T-helper 22 cell (primary cell): ENCODE measurements at places on chromosomes 3 and 15.

DNA sequence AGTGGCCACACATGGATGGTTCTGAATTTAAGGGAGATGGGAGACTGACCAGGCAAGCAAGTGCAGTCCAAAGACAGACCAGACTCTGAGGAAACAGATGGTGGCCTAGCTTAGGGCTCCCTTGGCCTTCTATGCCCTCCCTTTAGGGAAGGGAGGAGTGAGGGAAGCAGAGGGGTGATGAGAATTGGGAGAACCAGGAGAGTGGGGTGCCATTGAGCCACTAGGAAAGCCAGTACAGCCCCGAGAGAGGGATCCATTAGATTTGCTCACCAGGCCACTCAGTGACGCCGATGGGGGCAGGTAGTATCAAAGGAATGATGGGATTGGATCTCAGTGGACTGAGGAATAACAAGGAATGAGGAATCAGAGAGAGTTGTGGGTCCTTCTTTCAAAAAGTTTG lies 30.4 kb upstream of the HERC1 start:
- no peak for DNase-seq

DNA sequence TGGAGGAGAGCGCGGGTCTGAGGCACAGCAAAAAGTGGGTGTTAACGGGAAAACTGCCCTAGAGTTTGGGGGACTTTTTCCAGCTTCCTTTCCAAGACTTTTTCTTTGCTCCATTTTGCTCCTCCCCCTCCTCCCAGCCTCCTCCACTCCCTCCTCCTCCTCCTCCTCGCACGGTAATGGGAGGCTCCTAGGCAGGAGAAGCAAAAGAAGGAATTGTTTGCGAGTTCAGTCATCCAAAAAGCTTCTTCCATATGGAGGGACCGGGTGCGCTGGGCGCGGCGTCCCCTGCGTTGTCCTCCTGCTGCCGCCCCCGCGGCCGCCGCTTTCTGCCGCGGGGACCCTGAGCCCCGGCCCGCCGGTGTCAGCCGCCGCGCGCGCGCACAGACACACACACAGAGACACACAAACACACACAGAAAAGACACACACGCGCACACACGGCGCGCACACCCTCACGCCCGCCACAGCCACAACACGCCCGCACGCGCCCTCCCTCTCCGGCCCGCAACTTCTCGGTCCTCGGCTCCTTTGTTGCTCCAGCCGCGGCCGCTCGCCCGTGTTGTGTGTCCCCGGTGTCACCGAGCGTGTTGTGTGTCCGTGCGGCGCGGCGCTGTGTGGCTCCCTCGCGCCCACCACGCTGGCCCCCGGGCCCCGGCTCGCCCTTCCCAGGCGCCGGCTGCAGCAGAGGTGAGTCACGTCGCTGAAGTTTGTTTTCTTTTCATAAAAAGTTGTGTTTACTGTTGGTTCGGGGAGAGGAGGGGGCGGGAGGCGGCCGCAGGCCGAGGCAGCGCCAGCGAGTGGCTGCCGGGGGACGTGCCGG lies at the start of gene BOC:
BOC (plus strand) TSS at position 228 of the 820 bp plus-strand sequence. CDS start 38,246 bp downstream, outside the sequence.
- DNase-seq = no peak

- DNase-seq = no peak
Measured at GRCh38 chr3:106720510-106720909, 656.7 kb upstream of the CCDC54 start.

- no peak for DNase-seq
Measured at GRCh38 chr3:185654758-185655145, 68.7 kb downstream of the SENP2 start.

- DNase-seq = no peak
Measured at GRCh38 chr15:100140527-100141308, 201.1 kb downstream of the ADAMTS17 start.

DNA sequence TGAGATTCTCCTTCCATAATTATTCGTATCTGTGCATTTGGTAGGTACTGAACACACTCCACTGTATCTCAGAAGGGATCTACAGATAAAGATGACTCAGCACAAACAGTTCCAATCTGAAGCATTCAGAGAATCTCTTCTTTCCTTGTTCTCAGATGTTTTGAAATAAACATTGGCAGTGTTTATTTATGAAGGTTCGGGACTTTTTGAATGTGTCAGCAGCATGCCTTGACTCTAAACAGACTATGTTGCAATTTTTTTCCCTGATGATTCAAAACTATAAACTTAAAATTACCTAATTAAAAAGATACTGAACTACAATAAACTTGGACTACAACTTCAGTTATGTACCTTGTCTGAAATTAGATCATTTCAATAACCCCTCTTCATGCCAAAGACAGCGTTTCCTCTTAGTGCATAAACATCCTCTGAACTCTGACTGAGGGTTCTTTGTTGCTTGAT lies 612.9 kb upstream of the TBL1XR1 start:
- no peak for DNase-seq

DNA sequence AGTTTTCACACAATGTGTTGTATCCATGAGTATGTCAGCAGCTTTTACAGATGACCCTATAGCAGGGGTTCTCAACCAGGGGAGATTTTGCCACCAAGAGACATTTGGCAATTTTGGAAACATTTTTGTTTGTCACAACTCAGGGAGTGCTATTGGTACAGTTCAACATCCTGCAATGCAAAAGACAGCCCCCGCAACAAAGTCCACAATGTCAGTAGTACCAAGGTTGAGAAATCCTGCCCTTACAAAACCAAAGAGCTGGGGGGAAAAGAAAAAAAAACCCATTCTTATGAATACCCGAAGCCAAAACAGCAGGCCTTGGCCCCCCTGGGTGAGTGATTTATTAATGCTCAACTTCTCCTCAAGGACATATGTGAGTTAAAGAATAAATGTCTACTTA lies 99.1 kb downstream of the LARS2 start:
- DNase-seq = no peak

DNA sequence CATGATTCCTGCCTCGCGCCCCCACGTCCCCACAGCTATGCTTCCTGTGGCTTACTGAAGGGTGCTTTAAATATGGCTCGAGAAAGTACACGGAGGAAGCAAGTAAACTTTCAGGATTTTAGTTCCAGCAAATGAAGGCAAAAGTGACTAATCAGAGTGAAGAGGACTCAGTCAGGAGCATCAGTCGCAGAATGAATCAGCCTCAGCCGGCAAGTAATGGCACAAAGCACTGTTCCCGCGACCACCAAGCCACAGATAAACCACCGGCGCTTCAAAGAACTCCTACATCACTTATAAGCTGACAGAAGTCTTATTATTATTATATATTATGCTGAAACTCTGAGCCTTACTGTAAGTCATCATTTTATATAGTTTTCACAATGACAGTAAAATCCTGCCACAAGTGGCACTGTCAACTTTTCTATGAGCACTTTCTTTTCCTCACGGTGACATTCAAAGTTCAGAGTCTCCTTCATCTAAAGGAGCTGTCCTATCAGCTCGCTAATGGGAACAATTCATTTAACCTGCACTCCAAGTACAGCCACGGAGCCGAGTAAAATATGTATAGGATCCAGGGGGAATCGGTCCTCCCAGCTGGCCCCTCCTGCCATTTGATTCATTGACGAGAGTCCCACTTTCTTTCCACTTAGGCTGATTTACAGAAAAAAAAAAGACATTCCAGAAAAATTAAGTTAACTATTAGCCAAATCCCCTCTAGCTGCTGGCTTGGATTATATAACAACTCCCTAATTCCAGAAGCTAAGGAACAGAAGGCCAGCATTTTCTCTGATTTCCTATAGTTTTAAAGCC lies 217.0 kb upstream of the ICE2 start:
- peak; percentile 58 for DNase-seq

DNA sequence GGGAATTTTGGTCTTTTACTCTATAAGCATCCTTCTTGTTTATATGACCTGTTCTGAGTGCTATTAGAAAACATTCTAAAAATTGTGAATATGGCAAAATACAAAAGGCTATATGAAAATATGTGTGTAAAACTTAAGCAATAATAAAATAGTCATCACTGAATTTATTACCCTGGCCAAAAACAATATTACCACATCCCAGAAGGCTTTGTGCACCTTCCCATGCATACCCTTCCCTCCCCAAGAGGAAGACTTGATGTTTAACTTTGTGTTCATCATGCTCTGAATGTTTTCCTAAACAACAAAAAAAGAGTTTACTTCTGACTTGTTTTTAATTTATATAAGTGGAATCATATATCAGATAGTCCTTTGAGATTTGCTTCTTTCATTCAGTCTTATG lies 155.1 kb upstream of the TNIK start:
- no peak for DNase-seq

DNA sequence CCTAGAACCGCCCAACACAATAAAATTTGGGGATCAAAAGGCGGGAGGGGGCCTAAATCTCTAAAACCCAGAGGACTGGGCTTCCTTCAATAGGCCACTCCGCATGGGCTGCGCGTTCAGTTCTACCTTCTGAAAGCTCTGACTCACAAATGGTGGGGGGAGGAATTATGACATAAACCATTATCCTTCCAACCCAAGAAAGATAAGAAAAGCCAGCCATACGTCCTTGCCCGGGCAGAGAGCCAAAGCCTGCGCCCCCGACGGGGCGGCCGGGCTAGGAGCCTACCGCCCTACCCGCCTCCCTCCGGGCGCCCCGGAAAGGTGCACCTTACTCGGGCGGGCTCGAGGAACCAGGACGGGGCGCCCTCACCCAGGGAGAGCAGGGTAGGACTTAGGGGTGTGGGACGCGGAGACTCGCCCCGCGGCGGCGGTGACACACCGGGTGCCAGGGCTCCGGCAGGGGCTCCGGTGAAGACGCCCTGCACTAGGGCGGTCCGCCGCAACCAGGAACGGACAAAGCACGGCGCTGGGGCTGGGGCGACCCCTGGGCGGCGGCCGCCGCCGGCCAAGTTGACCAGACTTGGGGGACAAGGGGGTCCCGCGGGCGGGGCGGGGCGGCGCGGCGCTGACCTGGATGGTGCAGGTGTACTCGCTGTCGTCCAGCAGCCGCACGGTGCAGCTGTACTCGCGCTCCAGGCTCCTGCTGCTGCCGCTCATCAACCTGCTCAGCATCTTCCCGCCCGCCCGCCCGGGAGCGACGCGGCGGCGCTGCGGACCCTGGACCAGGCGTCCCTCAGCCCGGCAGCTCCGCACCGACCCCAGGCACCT lies 534 bp downstream of the FRMD5 start:
- DNase-seq = peak; percentile 12

GRCh38 chr3:143888846-143889245 lies 40.6 kb upstream of the SLC9A9 start:
- no peak for DNase-seq

- no peak for DNase-seq
Measured at GRCh38 chr15:78175330-78175729, 26.2 kb downstream of the IDH3A start.

- no peak for DNase-seq
Measured at GRCh38 chr15:33089878-33090757, 104.4 kb downstream of the FMN1 start.

DNA sequence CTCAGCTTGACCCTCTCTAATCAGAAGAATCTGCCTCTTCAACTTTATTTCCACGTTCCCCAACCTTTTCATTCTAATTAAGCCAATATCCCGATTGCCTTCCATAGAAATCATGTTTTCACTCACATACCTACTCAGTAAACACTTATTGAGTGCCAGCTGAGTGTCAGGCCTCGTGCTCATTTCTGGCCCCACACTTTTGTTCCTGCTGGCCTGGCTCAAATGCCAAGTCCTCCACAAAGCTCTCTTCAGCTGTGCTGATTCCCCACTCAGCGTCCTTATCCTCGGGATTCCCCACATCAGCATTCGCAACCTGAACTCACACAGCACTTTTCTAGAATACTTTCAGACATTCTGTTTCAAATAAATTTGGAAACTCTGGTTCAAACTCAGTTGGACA lies 68.9 kb downstream of the THBS1 start:
- no peak for DNase-seq

- DNase-seq = no peak
Measured at GRCh38 chr3:188949996-188950395, 221.8 kb upstream of the TPRG1 start.

GRCh38 chr15:27884726-27885125 lies 214.4 kb downstream of the OCA2 start:
- no peak for DNase-seq

GRCh38 chr15:45441036-45441435 lies 62.7 kb upstream of the GATM start:
- DNase-seq = no peak

GRCh38 chr3:198080521-198081384 lies 120.7 kb downstream of the LMLN start:
- peak; percentile 30 for DNase-seq

GRCh38 chr3:167913219-167913835 lies 177.8 kb downstream of the SERPINI1 start:
- DNase-seq = no peak

- no peak for DNase-seq
Measured at GRCh38 chr3:54123003-54123775, 837 bp downstream of the CACNA2D3 start.

GRCh38 chr3:146154995-146155394 lies 6.0 kb downstream of the PLOD2 start:
- no peak for DNase-seq

DNA sequence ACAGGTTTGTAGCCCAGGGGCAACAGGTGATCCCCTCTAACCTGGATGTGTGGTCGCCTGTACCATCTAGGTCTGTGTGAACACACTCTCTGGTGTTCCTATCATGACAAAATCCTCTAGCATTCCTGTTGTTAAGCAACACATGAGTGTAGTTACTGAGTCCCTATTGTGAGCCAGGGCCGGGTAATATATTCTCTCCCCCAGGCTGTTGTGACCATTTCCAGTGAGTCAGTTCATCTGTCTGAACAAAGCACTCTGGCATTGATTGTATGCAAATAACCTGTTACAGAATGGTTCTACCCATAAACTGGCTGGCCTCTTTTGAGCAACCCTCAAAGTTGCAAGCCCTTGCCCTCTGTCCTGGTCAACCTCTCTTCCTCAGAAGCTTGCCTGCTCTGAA lies 2.6 kb upstream of the FLNB start:
- no peak for DNase-seq

- no peak for DNase-seq
Measured at GRCh38 chr15:64902863-64903262, 8.8 kb upstream of the ANKDD1A start.

DNA sequence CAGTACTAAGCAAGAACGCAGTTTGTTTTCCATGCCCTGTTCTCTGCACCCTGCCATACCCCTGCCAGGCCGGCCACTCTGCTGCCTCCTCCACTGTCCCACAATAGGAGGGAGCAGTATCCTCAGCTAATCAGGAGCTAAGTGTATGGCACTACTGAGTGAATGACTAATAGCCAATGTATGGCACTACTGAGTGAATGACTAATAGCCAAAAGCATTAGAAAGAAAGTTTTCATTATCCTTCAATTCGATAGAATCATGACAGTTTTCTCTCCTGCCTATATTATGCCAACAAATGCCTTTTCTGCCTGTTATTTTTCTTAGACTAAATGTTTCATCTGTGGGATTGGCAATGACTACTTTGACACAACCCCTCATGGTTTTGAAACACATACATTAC lies 107.5 kb upstream of the CHRM5 start:
- DNase-seq = no peak
